ENCODE measurements at places on chromosomes 5 and 9.

DNA sequence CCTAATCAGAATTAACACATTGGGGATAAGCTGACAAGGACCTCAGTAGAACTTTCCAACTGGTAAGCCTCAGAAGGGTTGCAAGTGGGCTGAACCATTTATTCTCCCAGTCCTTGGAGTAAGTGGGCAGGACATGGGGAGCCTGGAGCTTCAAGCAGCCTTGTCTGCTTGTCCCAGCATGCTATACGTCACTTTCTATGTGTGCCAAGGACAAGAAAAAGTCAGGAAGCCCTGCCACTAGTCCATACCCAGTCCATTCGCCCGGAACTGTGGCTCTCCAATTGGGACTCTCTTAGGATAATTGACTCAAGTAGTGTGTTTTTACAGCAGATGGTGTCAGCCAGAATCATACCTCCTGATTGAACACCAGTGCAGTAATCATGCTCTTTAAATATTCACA lies 62.6 kb upstream of the FRRS1L start:
- no peak overlapping the region for H3K27ac ChIP-seq
- no peak for DNase-seq
- H3K36me3 ChIP-seq: no peaks in the 10 kb centered on the region
- H3K4me3 ChIP-seq: no peak overlapping the region

DNA sequence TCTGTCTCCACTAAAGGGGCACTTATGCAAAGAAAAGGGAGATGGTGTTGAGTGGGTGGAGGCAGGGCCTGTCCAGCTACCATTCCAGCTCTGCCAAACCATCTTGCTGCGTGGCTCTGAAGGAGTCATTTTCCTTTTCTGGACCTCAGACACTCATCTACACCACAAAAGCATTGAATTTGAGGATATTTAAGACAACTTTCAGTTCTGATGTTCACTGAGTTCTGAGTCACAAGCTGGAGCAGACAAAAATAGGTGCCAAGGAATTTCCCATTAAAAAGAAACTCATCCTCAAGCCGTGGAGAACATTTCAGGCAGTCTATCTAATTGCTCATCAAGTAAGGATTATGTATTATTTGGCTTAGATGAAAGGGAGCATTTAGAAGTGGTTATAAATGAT lies 195.0 kb upstream of the TBC1D2 start:
- no peaks in the 10 kb centered on the region for H3K27me3 ChIP-seq
- no peaks in the 10 kb centered on the region for H3K36me3 ChIP-seq
- H3K27ac ChIP-seq: no peak overlapping the region
- no peak overlapping the region for H3K4me3 ChIP-seq

DNA sequence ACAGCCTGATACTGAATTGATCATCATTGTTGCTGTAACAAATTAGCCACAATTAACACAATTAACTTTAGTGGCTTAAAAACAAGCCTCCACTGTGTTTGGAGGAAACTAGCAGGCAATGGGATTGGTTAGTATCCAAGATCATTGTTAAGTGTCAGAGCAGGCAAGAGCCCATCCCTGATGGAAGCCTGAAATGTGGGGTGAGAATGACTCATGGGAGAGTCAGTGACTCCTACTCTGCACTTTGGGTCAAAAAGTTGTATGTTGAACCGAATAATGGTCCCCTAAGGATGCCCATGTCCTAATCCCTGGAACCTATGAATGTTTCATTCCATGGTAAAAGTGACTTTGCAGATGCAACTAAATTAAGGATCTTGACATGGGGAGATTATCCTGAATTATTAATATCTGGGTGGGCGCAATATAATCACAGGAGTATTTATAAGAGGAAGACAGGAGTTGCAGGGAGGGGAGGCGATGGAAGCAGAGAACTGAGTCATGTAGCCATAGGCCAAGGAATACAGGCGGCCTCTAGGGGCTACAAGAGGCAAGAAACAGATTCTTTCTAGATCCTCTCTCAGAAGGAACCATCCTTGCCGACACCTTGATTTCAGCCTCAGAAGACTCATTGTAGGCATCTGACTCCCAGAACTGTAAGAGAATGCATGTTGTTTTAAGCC lies 28.8 kb downstream of the ALG2 start:
- no peak for DNase-seq
- H3K4me1 ChIP-seq: no peaks in the 10 kb centered on the region
- no peaks in the 10 kb centered on the region for H3K36me3 ChIP-seq
- H3K4me3 ChIP-seq: no peak overlapping the region
- peaks cover 19% of the 10 kb centered on the region for H3K27me3 ChIP-seq

GRCh38 chr5:82100303-82101077 lies 128.7 kb downstream of the ATG10 start:
- H3K36me3 ChIP-seq: no peaks in the 10 kb centered on the region
- H3K4me3 ChIP-seq: no peak overlapping the region
- no peaks in the 10 kb centered on the region for H3K27me3 ChIP-seq
- H3K4me1 ChIP-seq: no peaks in the 10 kb centered on the region

DNA sequence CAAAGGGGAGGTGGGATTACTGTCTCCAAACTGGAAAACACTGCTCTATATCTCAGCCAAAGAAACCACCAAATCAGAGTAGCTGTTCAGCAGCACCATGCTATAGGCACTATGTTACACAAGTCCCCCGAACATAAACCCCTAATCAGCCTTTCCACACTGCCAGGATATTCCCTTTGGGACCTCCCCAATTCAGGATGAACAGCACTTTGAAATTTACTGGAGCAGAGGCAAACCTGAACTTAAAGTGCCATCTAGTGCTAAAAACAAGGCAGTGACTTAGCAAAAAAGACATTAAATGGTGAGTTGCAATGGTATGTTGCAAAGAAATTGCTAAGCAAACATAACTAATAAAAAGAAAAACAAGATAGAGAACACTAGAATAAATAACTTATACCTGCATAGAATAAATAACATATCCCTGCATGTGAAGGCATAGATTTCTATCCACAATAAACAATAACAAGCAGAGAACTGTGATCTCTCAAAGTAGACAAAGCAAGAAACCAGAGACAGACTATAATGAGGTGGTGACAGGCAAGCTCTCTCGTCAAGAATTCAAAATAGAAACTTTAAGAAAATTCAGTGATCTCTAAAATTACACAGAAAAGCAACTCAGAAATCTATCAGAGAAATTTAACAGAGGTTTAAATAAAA lies 584.4 kb upstream of the ACO1 start:
- H3K36me3 ChIP-seq: no peaks in the 10 kb centered on the region
- H3K27ac ChIP-seq: no peak overlapping the region
- H3K27me3 ChIP-seq: no peaks in the 10 kb centered on the region
- no peak for DNase-seq

- no peaks in the 10 kb centered on the region for H3K36me3 ChIP-seq
- no peaks in the 10 kb centered on the region for H3K4me1 ChIP-seq
- H3K27me3 ChIP-seq: peaks cover 4% of the 10 kb centered on the region
Measured at GRCh38 chr9:131837316-131837715, 97.4 kb upstream of the RAPGEF1 start.

GRCh38 chr5:43117092-43117491 lies 3.6 kb upstream of the ZNF131 start:
- no peak overlapping the region for H3K27ac ChIP-seq
- no peak for DNase-seq
- peaks cover 6% of the 10 kb centered on the region for H3K4me1 ChIP-seq
- H3K27me3 ChIP-seq: no peaks in the 10 kb centered on the region
